ENCODE measurements at places on chromosomes 6 and 20. TPM values are rescaled to one million over a fixed set of nuclear protein-coding genes. Genes with fewer than 3 reads are reported as not detected.

MMP24 gene
- 0.61 TPM for polyA plus RNA-seq

ADGRF5 gene
- polyA plus RNA-seq = 0.28 TPM

ADA gene
- 17.5 TPM for polyA plus RNA-seq

CCN6 gene
- polyA plus RNA-seq = 0.48 TPM

RTN4IP1 gene
- 5.5 TPM for polyA plus RNA-seq

KHDC1 gene
- 2.9 TPM for polyA plus RNA-seq

SMOC2 gene
- polyA plus RNA-seq = not detected

LRRC1 gene
- 3.6 TPM for polyA plus RNA-seq

C4A gene
- 2.4 TPM for polyA plus RNA-seq

ASIP gene
- not detected for polyA plus RNA-seq

OR5V1 gene
- polyA plus RNA-seq = not detected

GABRR1 gene
- not detected for polyA plus RNA-seq

WFDC12 gene
- not detected for polyA plus RNA-seq

KAT14 gene
- polyA plus RNA-seq = 10.2 TPM

OR2J3 gene
- polyA plus RNA-seq = not detected

ABHD16B gene
- not detected for polyA plus RNA-seq

TRAPPC3L gene
- 0.30 TPM for polyA plus RNA-seq

LIN28B gene
- polyA plus RNA-seq = 0.04 TPM

BNIP5 gene
- not detected for polyA plus RNA-seq

SLC35D3 gene
- polyA plus RNA-seq = not detected

LGSN gene
- polyA plus RNA-seq = not detected

SLC44A4 gene
- polyA plus RNA-seq = not detected

LRFN2 gene
- not detected for polyA plus RNA-seq

PNPLA1 gene
- not detected for polyA plus RNA-seq

SLC22A1 gene
- polyA plus RNA-seq = not detected

LAMP5 gene
- not detected for polyA plus RNA-seq

TGM3 gene
- 0.25 TPM for polyA plus RNA-seq

LY6G6F gene
- not detected for polyA plus RNA-seq

HRH3 gene
- polyA plus RNA-seq = not detected

PLEKHG1 gene
- polyA plus RNA-seq = 0.51 TPM

SIGLEC1 gene
- not detected for polyA plus RNA-seq

JPH2 gene
- polyA plus RNA-seq = 1.8 TPM

CGA gene
- 8.9 TPM for polyA plus RNA-seq

CST9L gene
- not detected for polyA plus RNA-seq

SNRPB2 gene
- 101 TPM for polyA plus RNA-seq

SPATS1 gene
- not detected for polyA plus RNA-seq

NRSN2 gene
- 76.7 TPM for polyA plus RNA-seq

OGFRL1 gene
- 7.4 TPM for polyA plus RNA-seq

GSTA3 gene
- not detected for polyA plus RNA-seq

DEFB132 gene
- not detected for polyA plus RNA-seq

SSTR4 gene
- polyA plus RNA-seq = not detected

ARFGEF3 gene
- polyA plus RNA-seq = 0.06 TPM

BICRAL gene
- 2.5 TPM for polyA plus RNA-seq

LAMA2 gene
- 7.2 TPM for polyA plus RNA-seq

BMP7 gene
- 0.09 TPM for polyA plus RNA-seq

SLC22A7 gene
- polyA plus RNA-seq = not detected

SMIM26 gene
- 142 TPM for polyA plus RNA-seq

MUCL3 gene
- polyA plus RNA-seq = not detected

BHLHE23 gene
- polyA plus RNA-seq = not detected

AHI1 gene
- polyA plus RNA-seq = 19.5 TPM

PEX7 gene
- 10.7 TPM for polyA plus RNA-seq

MICB gene
- polyA plus RNA-seq = 4.2 TPM

OPRM1 gene
- polyA plus RNA-seq = not detected

KIAA0408 gene
- 1.1 TPM for polyA plus RNA-seq
